ENCODE measurements at places on chromosomes 16 and 17.

- DNase-seq = no peak
Measured at GRCh38 chr17:73088561-73088960, 3.9 kb downstream of the SLC39A11 start.

DNA sequence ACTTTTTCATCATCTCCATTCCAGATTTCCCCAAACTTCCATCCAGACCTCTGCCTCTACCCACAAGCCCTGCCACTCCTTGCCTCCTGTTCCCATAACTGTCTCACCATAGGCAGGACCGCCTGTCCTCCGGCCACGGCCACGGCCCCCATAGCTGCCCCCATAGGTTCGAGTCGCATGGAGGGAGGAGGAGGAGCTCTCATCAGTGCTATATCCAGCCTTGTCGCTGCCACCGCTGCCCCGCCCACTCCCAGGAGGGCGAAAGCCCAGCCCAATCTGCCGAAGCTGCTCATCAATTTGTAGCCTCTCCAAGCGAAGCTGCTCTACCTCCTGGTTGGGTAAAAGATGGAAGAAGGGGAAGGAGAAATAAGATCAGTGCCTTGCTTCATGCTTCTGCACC is 3.4 kb upstream of the SOX15 start:
- no peak for DNase-seq

GRCh38 chr17:4766201-4766600 is 5.5 kb upstream of the TM4SF5 start:
- DNase-seq = no peak

- no peak for DNase-seq
Measured at GRCh38 chr16:54506214-54506580, 219.6 kb upstream of the IRX3 start.

DNA sequence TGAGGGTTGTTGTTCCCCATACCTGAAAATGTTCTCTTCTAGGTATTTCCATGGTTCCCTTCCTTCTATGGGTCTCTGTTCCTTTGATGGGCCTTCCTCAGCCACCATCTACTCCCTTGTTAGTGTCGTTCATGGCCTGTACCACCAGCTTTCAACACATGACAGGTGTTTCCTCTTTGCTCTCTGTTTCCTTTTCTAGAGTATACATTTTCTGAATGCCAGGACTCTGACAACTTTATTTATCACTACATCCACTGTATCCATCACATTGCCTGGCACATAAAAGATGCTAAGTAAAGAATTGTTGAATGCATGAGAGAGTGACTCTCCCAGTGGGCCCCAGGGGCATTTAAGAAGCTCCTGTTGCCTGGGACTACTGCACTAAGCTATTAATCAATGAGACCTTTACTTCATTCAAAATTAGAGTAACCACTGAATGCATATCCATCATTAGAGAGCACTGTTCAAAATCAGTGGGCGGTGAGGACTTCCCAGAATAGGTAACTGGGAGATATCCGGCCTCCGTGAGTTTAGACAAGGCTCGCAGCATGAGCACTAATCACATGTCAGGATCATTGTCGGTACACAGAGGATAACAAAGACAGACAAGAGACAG is 255.0 kb downstream of the CBLN1 start:
- no peak for DNase-seq

DNA sequence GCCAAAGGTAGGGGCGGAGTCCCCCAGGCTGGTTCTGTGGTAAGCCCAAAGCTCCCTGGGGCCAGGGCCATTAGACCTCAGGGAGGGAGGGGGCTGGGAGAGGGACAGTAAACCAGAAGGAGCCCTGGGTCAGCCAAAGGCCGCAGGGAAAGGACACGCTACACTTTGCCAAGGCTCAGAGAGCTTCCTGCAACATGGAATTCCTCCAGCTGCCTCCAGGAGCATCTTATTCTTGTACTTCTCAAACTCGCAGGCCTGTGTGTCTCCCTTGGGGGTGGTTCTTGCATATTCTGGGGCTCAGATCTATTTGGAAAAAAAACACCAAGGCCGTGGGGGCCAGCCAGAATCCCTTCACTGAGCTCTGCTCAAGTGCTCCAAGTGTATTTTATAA is 25.1 kb downstream of the AKAP1 start:
- no peak for DNase-seq

GRCh38 chr17:48970224-48970623 is 1.8 kb upstream of the GIP start:
- DNase-seq = no peak

- DNase-seq = no peak
Measured at GRCh38 chr16:72797621-72798020, 250.3 kb downstream of the ZFHX3 start.

GRCh38 chr17:37818689-37819088 is 73.8 kb upstream of the HNF1B start:
- DNase-seq = no peak

DNA sequence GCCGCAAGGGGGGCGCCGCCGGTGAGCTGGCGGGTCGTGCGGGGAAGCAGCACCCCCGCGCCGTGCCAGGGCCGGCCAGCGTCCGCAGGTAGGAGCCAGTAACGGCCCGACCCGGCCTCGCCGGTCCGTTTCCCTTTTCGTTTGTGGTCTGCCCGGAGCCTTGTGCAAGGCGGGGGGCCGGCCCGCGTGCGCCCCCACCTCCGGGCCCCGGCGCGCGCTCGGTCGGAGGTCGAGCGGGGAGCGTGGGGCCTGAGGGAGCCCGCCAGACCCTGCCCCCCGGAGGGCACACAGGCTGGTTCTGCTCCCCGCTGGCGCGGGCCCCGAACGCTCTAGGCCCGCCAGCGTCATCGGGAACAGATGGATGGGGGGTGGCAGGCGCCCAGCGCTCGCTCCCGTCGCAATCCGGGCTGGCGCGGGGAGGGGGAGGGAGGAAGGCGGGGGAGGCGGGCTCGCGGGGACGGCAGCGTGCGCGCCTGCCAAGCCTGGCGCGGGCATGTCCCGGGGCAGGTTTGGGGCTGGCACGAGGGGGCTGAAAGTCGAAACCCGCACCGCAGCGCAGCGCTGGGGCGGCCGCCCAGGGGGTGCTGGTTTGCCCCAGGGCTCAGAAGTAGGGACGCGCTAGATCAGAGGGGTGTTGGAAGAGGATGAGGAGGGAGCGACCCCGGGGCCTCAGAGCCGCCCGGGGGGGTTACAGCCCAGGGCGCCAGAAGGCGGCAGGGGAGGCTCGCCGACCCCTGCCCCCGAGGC is 1.5 kb upstream of the GSE1 start:
- peak; percentile 54 for DNase-seq

GRCh38 chr17:74994440-74994839 is 7.0 kb downstream of the CDR2L start:
- no peak for DNase-seq

DNA sequence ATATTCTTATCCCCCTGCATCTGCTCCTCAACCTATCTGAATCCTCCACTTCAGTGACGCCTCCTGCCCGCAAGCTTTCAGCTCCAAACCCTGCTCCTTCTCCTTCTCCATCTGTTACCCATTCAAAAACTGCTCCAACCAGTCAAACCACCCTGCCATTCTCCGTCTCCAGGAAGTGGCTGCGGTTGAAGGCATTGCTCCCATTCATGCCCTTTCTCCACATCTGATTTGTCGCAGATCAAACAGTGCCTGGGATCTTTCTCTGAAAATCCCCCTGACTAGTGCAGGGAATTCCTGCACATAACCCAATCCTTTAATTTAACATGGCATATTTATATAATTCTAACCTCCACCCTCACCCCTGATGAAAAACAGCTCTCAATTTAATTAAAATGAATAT is 56.3 kb downstream of the SLFN5 start:
- DNase-seq = peak; percentile 4

DNA sequence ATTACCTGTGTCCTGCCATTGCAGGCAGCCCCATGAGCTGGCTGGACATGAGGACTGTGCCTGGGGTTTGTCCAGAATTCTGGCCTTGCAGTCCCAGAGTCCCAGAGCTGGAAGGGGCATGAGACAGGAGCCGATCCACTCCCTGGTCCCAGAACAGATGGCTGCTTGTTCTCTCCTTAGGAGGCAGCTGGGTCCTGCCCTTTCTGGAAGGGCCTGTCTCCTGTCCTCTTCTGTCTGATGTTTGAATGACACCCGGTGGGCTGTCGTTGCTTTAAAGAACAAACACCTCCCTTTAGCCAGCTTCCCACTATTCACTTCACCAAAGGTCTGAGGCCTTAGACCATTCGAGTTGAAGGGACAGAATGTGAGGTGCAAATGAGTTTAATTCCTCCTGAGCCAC is 63.8 kb downstream of the RAP1GAP2 start:
- no peak for DNase-seq

- DNase-seq = no peak
Measured at GRCh38 chr16:35485915-35486314, 2026.5 kb downstream of the TP53TG3F start.

DNA sequence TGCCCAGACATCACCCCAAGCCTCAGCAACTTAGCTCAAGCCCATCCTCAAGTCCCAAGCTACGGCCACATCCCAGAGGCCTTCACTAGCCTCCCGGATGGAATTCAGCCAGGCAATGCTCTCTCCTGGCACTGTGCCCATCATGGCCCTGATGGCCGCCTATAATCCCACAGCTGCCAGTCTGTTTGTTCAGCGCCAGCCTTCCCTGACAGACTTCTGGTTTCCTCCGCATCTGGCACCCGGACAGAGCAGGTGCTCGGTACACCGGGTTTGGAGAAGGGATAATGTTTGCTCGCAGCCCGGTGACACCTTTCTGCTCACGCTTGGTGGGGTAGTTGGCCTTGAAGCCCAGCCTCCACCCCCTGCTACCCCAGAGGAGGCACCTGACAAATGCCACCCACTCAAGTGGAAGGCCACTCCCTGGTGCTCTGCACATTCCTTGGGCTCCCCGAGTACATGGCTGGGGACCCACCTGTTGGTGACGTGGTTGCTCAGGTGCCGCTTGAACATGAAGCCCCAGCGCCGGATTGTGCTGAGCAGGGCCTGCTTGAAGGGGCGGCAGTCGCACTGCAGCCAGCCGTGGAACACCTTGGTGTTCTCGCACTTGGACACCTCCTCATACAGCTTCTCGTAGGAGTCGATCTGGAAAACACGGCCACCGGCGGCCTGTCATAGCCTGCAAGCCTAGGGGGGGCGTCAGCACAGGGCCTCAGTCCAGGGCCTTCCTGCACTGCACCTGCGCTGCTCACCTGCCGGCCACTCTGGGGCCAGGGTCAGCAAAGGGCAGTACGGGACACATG is 47.1 kb downstream of the DNAH17 start:
- no peak for DNase-seq

GRCh38 chr17:28865946-28866752 is 11.3 kb downstream of the ERAL1 start:
- peak; percentile 15 for DNase-seq

DNA sequence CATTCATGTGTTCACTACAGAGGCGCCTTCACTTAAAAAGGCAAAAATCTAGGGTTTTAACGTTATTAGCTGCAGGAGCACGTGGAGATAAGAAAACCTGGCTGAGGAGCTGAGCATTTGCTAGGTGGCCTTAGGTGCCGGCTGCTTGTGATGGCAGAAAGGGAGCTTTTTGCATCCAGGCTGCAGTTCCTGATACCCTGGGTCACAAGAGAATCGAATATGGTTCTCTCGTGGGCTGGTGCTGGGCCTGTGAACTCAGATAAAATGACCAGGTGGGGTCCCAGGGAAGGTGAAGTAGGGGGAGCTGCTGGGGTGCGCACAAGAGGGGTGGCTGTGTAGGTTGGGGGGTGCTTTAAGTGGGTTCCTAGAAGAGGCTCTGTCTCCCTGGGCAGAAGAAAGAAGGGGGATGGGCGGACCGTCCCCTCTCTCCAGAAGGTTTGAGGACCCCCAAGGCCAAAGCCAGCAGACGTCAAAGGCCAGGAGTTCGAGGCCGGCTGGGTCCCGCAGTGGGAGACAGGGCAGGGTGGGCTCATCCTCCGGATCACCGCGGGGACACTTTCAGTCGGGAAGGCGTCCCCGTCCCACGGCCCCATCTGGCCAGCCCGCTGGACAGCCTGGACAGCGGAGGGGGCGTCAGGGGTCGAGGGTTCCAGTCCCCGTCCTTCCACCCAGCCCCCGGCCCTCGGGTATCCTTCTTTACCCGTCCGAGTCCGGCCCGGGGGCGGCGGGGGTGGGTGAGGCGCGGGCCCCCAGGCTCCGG is 740 bp upstream of the CMIP start:
- DNase-seq = no peak

DNA sequence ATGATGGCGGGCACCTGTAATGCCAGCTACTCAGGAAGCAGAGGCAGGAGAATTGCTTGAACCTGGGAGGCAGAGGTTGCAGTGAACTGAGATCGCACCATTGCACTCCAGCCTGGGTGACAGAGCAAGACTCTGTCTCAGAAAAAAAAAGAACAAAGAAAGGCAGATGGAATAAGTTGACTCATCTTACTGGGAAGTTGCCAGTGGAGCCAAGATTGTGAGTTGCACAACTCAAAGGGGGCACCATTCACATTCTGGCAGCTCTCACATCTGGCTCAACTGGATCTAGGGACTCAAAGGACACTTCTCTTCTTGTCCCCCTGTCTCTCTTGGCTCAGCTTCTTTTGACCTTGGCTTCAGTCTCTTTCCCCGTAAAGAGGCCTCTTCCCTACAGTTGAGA is 53.7 kb upstream of the ETV4 start:
- no peak for DNase-seq

GRCh38 chr16:80803339-80804055 is 901 bp downstream of the CDYL2 start:
- DNase-seq = no peak

DNA sequence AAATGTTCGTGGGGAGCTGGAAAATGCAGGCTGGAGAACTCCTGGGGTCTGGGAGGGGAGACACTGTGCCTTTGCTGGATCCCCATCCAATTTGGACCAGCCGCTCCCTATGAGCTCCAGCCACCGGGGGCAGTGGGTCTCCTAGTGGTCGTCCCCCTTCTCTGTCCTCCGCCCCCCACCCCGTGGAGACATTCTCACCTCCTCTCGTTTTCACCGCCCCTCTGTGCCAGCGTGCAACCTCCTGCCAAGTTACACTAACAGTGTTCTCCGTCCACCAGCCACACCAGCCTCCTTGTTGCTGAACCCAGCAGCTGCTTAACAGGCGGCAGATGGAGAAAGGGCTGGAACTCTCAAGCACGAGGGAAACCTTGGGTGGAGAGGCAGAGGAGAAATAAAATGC is 67.4 kb upstream of the SOX9 start:
- DNase-seq = no peak

GRCh38 chr16:69204172-69204571 is 17.2 kb downstream of the SNTB2 start:
- DNase-seq = no peak

DNA sequence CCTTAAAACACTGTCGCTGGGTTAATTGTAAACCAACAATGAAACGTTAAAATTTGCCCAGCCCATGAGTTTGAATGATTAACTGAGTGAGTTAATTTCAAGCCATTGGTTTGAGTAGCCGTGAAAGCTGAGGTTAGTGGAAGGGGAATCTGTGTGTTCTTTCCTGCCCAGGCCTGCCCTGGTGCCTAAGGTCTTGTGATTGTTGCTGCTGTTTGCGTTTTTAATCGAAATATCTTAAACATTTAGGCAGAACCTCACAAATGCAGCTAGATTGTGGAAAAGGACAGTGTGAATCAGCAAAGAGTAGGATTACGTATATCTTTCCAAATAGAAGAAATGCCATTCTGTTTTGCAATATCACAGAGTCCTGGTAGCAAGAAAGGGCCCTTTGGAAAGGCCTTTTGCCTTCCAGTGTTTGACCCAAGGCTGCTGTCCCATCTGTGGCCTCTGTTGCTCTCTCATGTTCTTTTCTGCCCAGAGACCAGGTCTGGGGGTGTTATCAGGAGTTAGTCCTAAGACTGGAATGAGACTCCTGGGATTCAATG is 113.8 kb downstream of the MSI2 start:
- DNase-seq = no peak

GRCh38 chr17:47738178-47738577 is 5.1 kb downstream of the TBX21 start:
- no peak for DNase-seq

All from GDM1 (cell line).